Astrocyte (in vitro differentiated cells and primary cell): ENCODE measurements at places on chromosomes 1 and 21.

DNA sequence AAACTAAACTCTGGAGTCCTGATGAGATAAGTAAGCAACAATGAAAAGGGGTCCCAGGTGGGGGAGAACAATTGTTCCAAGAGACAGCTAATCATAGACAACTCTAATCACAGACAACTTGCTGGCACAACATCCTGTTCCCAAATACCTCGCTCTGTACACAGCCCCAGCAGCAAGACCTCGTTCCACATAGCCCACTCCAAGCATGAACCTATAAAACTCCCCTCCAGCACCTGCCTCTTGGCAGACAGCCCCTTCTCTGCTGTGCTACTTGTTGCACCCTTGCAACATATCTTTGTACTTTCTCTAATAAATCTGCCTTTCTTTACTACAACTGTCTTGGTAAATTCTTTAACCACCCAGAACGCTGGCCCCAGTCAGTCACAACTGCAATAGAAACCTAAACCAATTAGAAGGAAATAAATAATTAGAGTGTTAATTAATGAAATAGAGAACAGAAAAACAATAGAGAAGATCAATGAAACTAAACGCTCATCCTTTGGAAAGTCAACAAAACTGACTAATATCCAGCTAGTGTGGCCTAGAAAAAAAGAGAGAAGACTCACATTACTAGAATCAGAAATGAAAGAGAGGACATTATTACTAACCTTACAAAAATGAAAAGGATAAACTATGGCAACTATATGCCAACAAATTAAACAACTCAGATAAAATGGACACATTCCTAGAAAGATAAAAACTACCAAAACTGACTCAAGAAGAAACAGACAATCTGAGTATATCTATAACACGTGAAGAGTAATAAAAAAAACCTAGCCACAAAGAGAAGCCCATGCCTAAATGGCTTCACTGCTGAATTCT is 36.1 kb downstream of the LRRC40 start:
- H3K4me3 ChIP-seq, result no peak overlapping the region
- H3K36me3 ChIP-seq, result peaks cover under 1% of the 10 kb centered on the region
- no peaks in the 10 kb centered on the region for H3K27me3 ChIP-seq
- no peak for DNase-seq
- no peaks in the 10 kb centered on the region for H3K4me1 ChIP-seq

GRCh38 chr1:160007577-160008200 is 24.1 kb downstream of the PIGM start:
- no peak overlapping the region for H3K4me3 ChIP-seq
- peaks cover 10% of the 10 kb centered on the region for H3K27me3 ChIP-seq
- no peak for DNase-seq
- no peaks in the 10 kb centered on the region for H3K4me1 ChIP-seq
- no peak overlapping the region for H3K27ac ChIP-seq
- no peaks in the 10 kb centered on the region for H3K36me3 ChIP-seq

DNA sequence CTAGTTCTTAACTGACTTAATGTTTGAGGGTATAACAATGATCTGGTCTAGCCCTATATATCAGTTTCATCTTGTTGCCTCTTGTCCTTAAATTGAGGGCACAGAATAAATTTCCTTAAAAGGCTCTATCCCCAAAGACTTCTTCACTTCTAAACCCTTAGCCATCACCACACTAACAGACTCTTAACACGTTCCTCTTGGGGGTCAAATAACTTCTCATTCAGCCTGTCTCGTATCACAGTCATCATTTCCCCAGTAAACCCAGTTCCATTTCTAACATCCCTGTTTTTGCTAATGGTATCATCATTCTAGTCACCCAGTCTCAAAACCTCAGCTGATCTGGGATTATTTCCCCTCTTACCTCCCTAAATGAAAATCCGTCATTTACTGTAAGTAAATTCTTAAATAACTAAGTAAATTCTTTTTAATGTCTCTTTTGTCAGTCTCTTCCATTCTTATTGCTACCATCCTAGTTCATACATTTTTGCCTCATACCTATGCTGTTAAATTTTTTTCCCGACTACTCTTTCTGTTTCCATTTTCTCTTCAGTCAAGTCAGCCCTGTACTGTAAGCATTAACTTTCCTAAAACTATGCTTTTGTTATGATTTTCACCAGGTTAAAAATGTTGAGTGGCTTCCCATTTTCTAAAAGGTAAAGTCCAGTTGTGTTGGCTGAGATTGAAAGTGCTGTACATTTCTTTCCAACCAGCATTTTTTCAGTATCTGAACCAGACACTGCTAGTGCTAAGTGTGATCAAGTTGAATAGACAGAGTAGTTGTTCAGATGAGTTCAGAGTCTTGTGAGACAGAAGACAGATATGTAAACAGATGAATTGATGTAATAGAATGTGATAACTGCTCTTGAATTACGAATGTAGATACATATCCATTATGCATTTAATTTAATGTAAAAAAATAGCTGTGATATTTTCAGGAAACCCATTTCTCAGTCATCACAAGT is 6.9 kb downstream of the CTTNBP2NL start:
- H3K36me3 ChIP-seq, result peaks cover 2% of the 10 kb centered on the region
- no peak overlapping the region for H3K4me3 ChIP-seq

GRCh38 chr1:182035097-182035770 is 26.3 kb downstream of the ZNF648 start:
- no peak overlapping the region for H3K4me3 ChIP-seq
- H3K27ac ChIP-seq, result no peak overlapping the region
- no peaks in the 10 kb centered on the region for H3K36me3 ChIP-seq
- no peaks in the 10 kb centered on the region for H3K27me3 ChIP-seq
- DNase-seq, result no peak

- no peaks in the 10 kb centered on the region for H3K36me3 ChIP-seq
- no peak overlapping the region for H3K27ac ChIP-seq
- DNase-seq, result no peak
- no peak overlapping the region for H3K4me3 ChIP-seq
Observed at GRCh38 chr1:92973203-92973897, 12.1 kb upstream of the DIPK1A start.

DNA sequence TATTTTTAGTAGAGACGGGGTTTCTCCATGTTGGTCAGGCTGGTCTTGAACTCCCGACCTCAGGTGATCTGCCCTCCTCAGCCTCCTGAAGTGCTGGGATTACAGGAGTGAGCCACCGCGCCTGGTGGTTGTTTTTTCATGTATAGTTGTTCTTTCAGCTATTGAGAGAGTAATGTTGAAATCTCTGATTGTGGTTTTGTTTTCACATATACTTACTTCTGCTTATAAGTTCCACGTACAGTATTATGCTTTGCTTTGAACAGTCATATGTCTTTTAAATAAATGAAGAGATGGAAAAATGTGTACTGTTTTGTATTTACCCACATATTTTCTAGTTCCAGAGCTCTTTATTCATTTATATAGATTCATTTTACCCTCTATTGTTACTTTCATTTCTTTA is 44.5 kb downstream of the MARK1 start:
- no peak overlapping the region for H3K4me3 ChIP-seq
- H3K4me1 ChIP-seq, result no peaks in the 10 kb centered on the region
- no peaks in the 10 kb centered on the region for H3K36me3 ChIP-seq
- no peak for DNase-seq
- no peak overlapping the region for H3K27ac ChIP-seq
- no peaks in the 10 kb centered on the region for H3K27me3 ChIP-seq

DNA sequence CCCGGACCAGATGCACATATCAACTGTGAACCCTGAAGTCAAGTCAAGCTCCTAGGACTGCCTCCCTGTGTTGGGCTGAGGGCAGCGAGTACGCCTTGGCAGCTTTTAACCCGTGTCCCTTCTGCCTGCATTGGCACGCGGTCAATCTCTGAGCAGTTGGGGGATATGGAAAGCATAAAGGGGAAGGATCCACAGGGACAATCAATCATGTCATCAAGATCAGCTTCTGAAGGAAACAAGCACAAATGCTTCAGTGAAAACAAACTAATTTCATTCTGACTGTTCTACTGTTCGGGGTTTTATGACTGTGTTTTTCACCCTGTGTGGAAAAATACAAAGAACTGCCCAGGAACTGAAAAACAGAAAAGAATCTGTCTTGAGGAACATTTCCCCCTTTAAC is 106.2 kb downstream of the RUNX1 start:
- peaks cover 15% of the 10 kb centered on the region for H3K4me1 ChIP-seq
- no peaks in the 10 kb centered on the region for H3K27me3 ChIP-seq
- no peak overlapping the region for H3K27ac ChIP-seq
- DNase-seq, result no peak
- H3K36me3 ChIP-seq, result no peaks in the 10 kb centered on the region
- no peak overlapping the region for H3K4me3 ChIP-seq

- peak overlapping the region; percentile 0 for H3K4me3 ChIP-seq
- H3K4me1 ChIP-seq, result peaks cover 18% of the 10 kb centered on the region
- peak overlapping the region; percentile 44 for H3K27ac ChIP-seq
Observed at GRCh38 chr1:35605071-35605866, 32.2 kb downstream of the TFAP2E start.

- peaks cover 2% of the 10 kb centered on the region for H3K27me3 ChIP-seq
- no peak overlapping the region for H3K4me3 ChIP-seq
- no peak for DNase-seq
- H3K4me1 ChIP-seq, result no peaks in the 10 kb centered on the region
- H3K27ac ChIP-seq, result no peak overlapping the region
Observed at GRCh38 chr1:1969505-1969900, 34.1 kb downstream of the CFAP74 start.

DNA sequence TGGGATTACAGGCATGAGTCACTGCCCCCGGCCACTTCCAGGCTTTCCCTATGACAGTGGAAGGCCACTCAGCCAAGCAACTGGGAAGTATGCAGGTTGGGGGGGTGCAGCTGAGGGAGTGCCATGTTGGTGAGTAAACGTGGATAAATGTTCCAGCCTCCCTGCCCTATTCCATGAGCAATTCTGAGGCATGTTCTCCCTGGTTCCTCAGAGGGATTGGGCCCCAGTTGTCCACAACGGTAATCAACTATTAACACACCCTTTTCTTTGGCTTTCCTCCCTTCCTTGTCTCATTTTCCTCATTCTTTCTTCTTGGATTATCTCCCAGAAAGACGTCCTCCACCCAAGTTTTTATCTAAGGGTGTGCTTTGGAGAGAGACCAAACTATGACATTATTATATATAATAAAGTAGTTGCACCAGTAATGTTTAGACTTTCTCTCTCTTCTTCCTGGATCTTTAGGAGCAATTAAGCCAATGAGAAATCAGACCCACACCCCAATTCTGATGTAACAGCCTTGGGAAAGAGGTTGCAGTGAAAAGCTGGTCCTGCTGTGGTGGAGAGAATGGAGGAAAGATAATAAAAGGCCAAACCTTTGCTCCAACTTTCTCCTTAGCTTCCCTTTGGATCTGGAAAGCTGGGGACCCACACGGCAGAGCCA is 6.8 kb upstream of the SLAMF9 start:
- H3K27me3 ChIP-seq, result peaks cover 3% of the 10 kb centered on the region
- no peaks in the 10 kb centered on the region for H3K4me1 ChIP-seq
- no peak overlapping the region for H3K27ac ChIP-seq
- H3K4me3 ChIP-seq, result no peak overlapping the region
- peak; percentile 86 for DNase-seq
- H3K36me3 ChIP-seq, result no peaks in the 10 kb centered on the region

DNA sequence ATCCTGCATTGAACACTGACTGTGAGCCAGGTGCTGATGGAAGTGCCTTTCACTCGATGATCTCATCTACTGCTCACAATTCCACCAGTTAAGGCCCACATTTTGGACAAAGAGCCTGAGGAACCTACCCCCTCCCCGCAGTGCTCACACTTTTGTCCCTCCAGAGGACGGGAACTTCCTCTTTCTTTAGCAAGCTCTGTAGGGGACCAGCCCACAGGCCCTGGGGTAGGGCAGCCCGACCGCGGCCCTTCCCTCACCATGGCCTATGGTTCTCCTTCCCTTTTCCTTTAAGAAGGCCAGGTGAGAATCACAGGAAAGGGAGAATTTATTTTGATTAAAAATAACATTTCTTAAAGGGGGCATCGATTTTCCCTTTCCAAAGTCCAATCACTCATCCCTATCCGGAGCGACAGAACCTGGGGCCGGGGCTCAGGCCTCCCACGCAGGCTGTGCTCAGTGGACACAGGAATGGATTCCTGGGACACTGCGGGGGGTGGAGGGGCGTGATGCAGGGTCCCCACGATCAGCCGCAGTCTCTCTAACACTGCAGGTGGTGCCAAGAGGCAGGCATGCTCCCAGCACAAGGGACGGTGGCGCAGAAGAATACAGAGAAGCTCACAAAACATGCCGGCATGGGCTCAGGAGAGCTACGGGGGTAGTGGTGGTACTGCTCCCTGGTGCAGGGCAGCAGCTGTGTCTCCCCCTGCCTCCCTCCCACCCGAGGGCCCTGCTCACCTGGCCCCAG is 8.9 kb upstream of the KCNE1 start:
- peaks cover 58% of the 10 kb centered on the region for H3K36me3 ChIP-seq
- no peak overlapping the region for H3K27ac ChIP-seq
- peaks cover 34% of the 10 kb centered on the region for H3K4me1 ChIP-seq
- no peaks in the 10 kb centered on the region for H3K27me3 ChIP-seq

- no peak overlapping the region for H3K4me3 ChIP-seq
- DNase-seq, result peak; percentile 99
- H3K36me3 ChIP-seq, result no peaks in the 10 kb centered on the region
- H3K27ac ChIP-seq, result peak overlapping the region; percentile 45
Observed at GRCh38 chr1:177209357-177209756, 38.6 kb downstream of the BRINP2 start.

GRCh38 chr1:62849031-62849430 is 65.1 kb downstream of the ATG4C start:
- no peak overlapping the region for H3K27ac ChIP-seq
- H3K4me1 ChIP-seq, result no peaks in the 10 kb centered on the region
- H3K4me3 ChIP-seq, result no peak overlapping the region
- no peaks in the 10 kb centered on the region for H3K27me3 ChIP-seq
- H3K36me3 ChIP-seq, result no peaks in the 10 kb centered on the region

- DNase-seq, result no peak
- no peaks in the 10 kb centered on the region for H3K4me1 ChIP-seq
- H3K27me3 ChIP-seq, result peaks cover 7% of the 10 kb centered on the region
- no peak overlapping the region for H3K27ac ChIP-seq
Observed at GRCh38 chr1:239719642-239720258, 333.4 kb downstream of the CHRM3 start.

DNA sequence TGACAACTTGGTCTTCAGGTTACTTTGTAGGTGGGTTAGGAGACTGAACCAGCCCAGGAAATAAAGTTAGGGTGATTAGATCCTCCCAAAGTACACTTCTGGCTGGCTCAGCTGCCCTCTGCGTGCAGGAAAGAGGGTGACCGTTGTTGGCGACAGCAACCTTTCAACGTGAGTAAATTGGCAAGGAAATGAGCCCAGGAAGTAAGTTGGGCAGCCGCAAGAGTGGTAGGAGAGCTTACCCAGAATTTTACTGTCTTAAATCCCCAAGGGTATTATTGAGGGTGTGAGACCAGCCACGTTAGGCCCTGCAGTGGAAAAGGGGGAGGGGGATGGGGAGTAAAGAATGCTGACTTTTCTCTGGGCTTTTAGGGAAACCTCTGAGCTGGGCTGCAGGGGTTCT is 1.6 kb downstream of the TENT5C start:
- H3K36me3 ChIP-seq, result no peaks in the 10 kb centered on the region
- peak; percentile 10 for DNase-seq
- H3K27ac ChIP-seq, result no peak overlapping the region
- H3K4me3 ChIP-seq, result no peak overlapping the region
- H3K4me1 ChIP-seq, result peaks cover 7% of the 10 kb centered on the region
